ENCODE measurements at places on chromosomes 6 and 20.
A peak's percentile ranks its signal among the peaks of the same experiment; 100 is the strongest.

- no peak for DNase-seq
- no peaks in the 10 kb centered on the region for H3K36me3 ChIP-seq
- H3K4me1 ChIP-seq, result no peaks in the 10 kb centered on the region
- no peak overlapping the region for H3K27ac ChIP-seq
- H3K27me3 ChIP-seq, result no peaks in the 10 kb centered on the region
- H3K4me3 ChIP-seq, result no peak overlapping the region
Measured at GRCh38 chr6:82408952-82409431, 45.4 kb downstream of the TPBG start.

DNA sequence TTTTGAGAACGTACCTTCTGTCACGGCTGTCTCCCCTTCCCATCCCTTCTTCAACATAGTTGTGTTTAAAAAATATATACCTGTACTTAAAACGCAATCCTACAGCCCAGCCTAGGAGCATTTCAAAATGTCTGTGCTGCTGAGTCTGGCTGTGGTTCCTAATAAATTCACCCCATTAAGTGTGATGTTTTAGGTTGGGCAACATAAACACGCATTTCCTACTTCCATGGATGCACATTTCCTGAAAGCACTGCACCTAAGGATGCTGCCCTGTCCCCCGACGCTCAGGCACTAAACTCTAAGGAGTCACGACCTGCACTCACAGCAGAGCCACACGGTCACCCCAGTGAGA, 1.2 kb downstream of the REV3L start:
- peak overlapping the region; percentile 90 for H3K27ac ChIP-seq
- peak overlapping the region; percentile 92 for H3K4me3 ChIP-seq
- peaks cover 56% of the 10 kb centered on the region for H3K4me1 ChIP-seq
- no peak for DNase-seq

DNA sequence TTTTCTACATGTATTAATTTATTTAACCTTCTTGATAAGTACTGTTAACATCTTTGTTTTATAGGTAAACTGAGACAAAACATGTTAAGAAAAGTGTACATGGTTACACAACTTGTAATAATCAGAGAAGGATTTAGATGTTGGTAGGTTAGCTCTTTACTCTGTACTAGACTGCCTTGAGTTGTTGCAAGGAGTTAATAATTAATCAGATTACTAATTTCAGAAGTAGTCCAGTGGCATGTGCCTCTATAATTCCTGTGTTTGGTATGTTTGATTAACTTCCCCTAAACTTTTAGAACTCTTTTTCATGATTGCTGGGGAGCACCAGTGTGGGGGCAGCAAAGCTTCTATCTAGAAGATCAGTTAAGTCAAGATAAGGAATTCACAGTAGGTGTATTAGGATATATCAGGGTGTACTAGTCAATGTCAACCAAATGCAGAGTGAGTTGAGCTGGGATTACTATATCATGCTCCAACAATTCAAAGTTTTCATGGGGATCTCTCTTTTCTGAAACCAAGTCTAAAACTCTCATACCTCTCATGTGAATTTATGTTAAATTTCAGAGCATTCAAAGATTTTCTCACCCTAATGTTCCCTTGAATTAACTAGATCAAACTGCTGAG, 129.7 kb upstream of the AHI1 start:
- peaks cover 19% of the 10 kb centered on the region for H3K36me3 ChIP-seq
- H3K27ac ChIP-seq, result no peak overlapping the region
- H3K4me3 ChIP-seq, result no peak overlapping the region
- no peak for DNase-seq
- H3K27me3 ChIP-seq, result no peaks in the 10 kb centered on the region

- no peaks in the 10 kb centered on the region for H3K27me3 ChIP-seq
- no peak overlapping the region for H3K27ac ChIP-seq
- no peak overlapping the region for H3K4me3 ChIP-seq
- no peaks in the 10 kb centered on the region for H3K36me3 ChIP-seq
Measured at GRCh38 chr6:112786801-112787200, 439.7 kb downstream of the RFPL4B start.

- no peak for DNase-seq
- peak overlapping the region; percentile 59 for H3K27ac ChIP-seq
- H3K4me1 ChIP-seq, result peaks cover 38% of the 10 kb centered on the region
- H3K36me3 ChIP-seq, result no peaks in the 10 kb centered on the region
- peaks cover 11% of the 10 kb centered on the region for H3K27me3 ChIP-seq
Measured at GRCh38 chr20:49983123-49983847, 505 bp downstream of the SNAI1 start.

DNA sequence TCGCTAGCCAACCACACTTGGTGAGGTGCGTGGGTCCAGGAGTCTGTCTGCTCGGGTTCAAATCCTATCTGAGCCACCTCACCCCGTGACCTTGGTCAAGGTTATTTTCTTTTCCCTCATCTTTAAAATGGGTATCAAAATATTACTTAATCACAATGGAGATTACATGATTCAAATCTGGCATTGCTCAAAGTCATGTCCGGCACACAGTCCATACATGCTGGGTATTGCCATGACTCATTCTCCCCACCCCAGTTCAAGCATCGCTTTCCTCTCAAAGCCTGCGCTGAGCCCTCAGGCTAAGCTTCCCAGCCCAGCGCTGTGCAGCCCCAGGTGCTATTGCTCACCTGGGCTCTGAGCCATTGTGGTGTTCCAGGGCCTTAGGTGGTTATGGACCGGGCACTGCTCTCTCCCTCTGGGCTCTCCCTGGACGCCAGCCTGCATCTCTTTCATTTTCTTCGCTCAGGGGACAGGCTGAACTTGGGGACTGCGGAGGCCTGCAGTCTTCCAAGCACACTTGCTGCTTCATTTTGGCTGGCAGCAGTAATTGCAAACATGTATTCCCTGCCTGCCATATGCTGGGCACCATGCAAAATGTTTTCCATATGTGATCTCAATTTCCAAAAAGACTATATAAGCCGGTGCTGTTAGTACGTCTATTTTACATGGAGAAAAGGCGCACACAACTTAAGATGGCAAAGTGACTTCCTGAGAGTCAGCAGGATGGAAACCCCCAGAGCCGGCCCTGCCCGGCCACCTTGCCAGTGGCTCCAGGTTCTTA, 27.3 kb downstream of the WRNIP1 start:
- no peaks in the 10 kb centered on the region for H3K27me3 ChIP-seq
- DNase-seq, result no peak
- peak overlapping the region; percentile 93 for H3K27ac ChIP-seq
- no peak overlapping the region for H3K4me3 ChIP-seq
- peaks cover 63% of the 10 kb centered on the region for H3K4me1 ChIP-seq
- peaks cover 22% of the 10 kb centered on the region for H3K36me3 ChIP-seq

DNA sequence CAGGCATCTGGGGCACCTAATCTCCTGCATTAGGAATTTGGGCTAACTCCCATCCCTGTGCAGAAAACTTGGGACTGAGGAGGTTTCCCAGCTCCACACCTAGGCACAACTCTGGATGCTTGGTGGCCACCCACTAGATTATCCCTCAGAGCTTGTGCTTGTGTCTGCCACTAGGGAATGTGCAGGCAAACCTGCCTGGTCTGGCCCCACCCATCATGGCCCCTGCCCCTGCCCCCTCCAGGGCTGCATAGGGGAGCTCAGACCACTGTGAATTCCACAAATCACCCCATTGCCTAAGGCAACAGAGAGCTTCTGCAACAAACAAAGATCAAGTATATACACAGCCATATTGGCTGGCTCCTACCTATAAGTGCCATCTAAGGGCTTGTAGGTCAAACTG, 31.1 kb downstream of the STMND1 start:
- H3K36me3 ChIP-seq, result no peaks in the 10 kb centered on the region
- peaks cover 42% of the 10 kb centered on the region for H3K27me3 ChIP-seq
- no peaks in the 10 kb centered on the region for H3K4me1 ChIP-seq
- no peak overlapping the region for H3K27ac ChIP-seq
- no peak overlapping the region for H3K4me3 ChIP-seq
- DNase-seq, result no peak

DNA sequence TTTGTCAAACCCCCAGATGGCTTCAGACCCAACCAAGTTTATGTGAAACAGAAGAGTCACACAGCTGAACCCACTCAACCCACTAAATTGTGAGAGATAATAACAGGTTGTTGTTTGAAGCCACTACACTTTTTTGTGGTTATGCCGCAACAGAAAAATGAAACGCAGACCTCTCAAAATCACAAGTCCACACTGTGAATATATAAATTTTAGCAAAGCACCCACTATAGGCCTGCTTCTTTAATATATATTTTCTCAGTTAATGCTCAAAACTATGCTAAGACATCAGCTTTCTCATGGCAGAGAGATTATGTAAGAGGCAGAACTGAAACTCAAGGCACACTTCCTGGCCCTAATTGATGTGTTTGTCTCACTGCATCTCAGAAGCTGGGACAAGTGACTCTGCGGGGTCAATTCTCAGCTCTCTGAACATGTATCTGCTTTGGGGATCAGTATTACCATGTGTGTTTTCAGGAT, 27.7 kb downstream of the MAP3K5 start:
- no peaks in the 10 kb centered on the region for H3K36me3 ChIP-seq
- no peak for DNase-seq
- no peaks in the 10 kb centered on the region for H3K27me3 ChIP-seq
- peak overlapping the region; percentile 69 for H3K27ac ChIP-seq
- H3K4me1 ChIP-seq, result peaks cover 76% of the 10 kb centered on the region

DNA sequence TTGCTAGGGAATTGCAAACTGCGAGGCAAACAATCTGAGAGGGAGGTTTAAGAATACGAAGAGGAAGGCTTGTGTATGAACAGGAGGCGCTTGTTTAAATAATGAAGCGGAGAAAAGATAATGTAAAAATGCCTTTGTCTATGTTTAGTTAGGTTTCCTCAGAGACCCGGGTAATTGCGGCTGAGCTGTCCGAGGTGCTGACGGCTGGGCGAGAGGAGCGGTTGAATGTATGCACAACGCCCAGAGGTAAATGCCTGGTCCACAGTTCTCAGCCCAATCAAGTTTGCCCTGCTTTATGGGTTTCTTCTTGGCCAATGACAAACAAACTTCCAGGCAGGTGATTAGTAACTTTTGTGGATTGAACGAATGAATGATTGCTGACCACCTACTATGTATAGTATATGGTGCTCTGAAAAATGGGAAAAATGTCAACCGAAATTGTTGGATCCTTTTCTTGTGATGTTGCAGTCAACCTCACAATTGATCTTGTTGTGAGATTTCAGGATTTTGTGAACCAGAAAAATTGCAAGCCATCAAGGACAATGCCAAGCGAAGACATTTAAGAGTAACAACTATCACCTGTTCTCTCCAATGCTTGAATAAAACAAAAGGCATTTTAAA, 38.3 kb upstream of the SLC32A1 start:
- no peaks in the 10 kb centered on the region for H3K4me1 ChIP-seq
- H3K27ac ChIP-seq, result no peak overlapping the region
- no peaks in the 10 kb centered on the region for H3K36me3 ChIP-seq
- no peak overlapping the region for H3K4me3 ChIP-seq
- peaks cover 87% of the 10 kb centered on the region for H3K27me3 ChIP-seq

DNA sequence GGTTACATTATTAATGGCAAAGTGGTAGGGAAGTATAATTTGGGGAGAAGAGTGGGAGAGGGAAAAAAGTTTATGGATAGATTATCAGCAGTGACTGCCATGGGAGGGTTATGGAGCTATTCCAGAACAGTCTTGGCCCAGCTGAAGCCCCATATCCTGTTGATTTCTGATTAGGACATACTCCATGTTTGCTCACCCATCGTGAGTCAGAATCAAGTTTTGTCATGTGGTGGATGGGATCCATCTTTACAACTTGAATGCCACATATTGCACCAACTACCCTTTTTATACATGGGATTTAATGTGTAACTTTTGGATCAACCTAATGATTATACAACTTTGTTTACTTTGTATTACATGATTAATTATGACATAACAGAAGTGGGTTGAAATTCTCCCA, 217.0 kb downstream of the HAO1 start:
- H3K27ac ChIP-seq, result no peak overlapping the region
- no peaks in the 10 kb centered on the region for H3K36me3 ChIP-seq
- no peak for DNase-seq
- H3K4me3 ChIP-seq, result no peak overlapping the region
- no peaks in the 10 kb centered on the region for H3K4me1 ChIP-seq

GRCh38 chr6:5424726-5425125, 163.4 kb downstream of the FARS2 start:
- H3K36me3 ChIP-seq, result peaks cover 23% of the 10 kb centered on the region
- H3K27ac ChIP-seq, result no peak overlapping the region
- no peaks in the 10 kb centered on the region for H3K27me3 ChIP-seq
- H3K4me1 ChIP-seq, result peaks cover 10% of the 10 kb centered on the region
- no peak for DNase-seq

- no peak for DNase-seq
- peaks cover 28% of the 10 kb centered on the region for H3K36me3 ChIP-seq
- no peak overlapping the region for H3K4me3 ChIP-seq
- H3K27me3 ChIP-seq, result no peaks in the 10 kb centered on the region
- peaks cover 69% of the 10 kb centered on the region for H3K4me1 ChIP-seq
Measured at GRCh38 chr6:15622045-15622740, 40.6 kb downstream of the DTNBP1 start.

- H3K4me3 ChIP-seq, result no peak overlapping the region
- DNase-seq, result peak; percentile 15
- H3K36me3 ChIP-seq, result peaks cover 21% of the 10 kb centered on the region
- peaks cover 62% of the 10 kb centered on the region for H3K4me1 ChIP-seq
- no peaks in the 10 kb centered on the region for H3K27me3 ChIP-seq
Measured at GRCh38 chr20:25051386-25052155, 6.4 kb downstream of the ACSS1 start.

- DNase-seq, result no peak
- no peak overlapping the region for H3K27ac ChIP-seq
- peaks cover 12% of the 10 kb centered on the region for H3K36me3 ChIP-seq
- no peak overlapping the region for H3K4me3 ChIP-seq
- H3K4me1 ChIP-seq, result no peaks in the 10 kb centered on the region
Measured at GRCh38 chr6:25534942-25535631, 116.9 kb upstream of the SCGN start.

DNA sequence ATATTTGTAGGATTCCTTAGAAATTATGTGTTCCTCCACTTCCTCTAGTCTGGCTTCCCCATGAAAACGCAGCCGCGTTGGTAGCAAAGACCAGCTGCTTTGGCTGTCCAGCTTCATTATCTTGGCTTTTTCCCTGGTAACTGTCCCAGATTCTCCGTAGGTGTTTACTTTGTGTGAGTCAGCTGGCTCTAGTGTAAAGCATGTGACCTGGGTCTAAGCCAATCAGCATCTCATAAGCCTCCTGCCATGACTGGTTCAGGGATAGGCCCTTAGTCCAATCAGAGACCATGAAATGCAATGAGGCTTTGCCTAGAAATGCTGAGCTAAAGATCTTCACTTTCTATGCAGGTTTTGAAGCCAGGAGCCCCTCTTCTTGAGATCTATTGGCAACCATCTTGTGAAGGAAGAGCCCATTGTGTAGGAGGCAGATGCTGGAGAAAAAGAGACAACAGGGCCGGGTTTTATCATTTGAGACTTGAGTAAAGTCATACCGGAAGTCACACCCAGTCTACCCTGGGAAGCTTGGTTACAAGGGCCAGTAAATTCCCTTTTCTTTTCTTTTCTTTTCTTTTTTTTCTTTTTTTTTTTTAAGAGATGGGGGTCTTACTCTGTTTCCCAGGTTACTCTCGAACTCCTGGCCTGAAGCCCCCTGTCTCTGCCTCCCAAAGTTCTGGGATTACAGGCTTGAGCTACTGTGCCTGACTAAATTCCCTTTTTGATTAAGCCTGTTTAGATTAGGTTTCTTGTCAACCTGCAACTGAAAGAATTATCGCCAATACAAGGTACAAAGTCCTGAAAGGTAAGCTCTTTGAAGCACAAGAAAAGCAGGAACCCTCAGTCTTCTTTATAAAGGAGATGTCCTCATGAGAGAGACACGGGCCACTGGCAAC, 256.5 kb upstream of the RREB1 start:
- H3K27ac ChIP-seq, result no peak overlapping the region
- no peaks in the 10 kb centered on the region for H3K27me3 ChIP-seq
- no peaks in the 10 kb centered on the region for H3K36me3 ChIP-seq
- no peak for DNase-seq
- H3K4me1 ChIP-seq, result peaks cover 24% of the 10 kb centered on the region

Data from activated T-cell treated with anti-CD3 and anti-CD28 coated beads, Interleukin-2, amount 50 U/mL, for 24 hours (primary cell).